ENCODE measurements at places on chromosomes 1 and 21.
A peak's percentile ranks its signal among the peaks of the same experiment; 100 is the strongest.

DNA sequence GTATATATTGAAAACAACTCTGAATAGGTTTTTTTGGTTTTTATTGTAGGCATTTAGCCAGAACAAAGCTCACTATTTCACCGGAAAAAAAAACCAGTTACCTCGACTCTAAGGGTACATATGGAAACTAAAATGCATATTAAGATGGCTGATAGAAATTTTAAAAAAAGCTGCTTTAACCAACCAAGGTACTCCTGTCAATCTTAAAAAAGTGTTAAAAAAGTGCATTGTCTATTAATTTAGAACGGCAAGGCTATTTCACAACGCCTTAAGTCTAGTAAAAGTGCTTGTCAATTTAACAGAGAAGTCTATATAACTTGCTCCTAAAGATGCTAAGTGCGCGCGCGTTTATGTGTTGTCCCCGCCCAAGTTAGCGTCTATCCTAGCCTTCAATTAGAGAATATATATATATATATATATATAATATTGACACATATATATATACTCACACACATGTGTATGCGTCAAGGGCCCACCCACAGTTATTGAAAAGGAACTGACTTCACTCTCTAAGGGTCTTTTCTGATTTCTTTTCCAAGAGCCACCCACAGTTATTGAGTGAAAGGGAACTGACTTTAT, 934 bp downstream of the ASPM start:
- DNase-seq: peak; percentile 16
- H3K4me3 ChIP-seq: peak overlapping the region; percentile 56
- peaks cover 7% of the 10 kb centered on the region for H3K4me1 ChIP-seq
- no peaks in the 10 kb centered on the region for H3K36me3 ChIP-seq
- H3K27me3 ChIP-seq: no peaks in the 10 kb centered on the region
- H3K27ac ChIP-seq: no peak overlapping the region

DNA sequence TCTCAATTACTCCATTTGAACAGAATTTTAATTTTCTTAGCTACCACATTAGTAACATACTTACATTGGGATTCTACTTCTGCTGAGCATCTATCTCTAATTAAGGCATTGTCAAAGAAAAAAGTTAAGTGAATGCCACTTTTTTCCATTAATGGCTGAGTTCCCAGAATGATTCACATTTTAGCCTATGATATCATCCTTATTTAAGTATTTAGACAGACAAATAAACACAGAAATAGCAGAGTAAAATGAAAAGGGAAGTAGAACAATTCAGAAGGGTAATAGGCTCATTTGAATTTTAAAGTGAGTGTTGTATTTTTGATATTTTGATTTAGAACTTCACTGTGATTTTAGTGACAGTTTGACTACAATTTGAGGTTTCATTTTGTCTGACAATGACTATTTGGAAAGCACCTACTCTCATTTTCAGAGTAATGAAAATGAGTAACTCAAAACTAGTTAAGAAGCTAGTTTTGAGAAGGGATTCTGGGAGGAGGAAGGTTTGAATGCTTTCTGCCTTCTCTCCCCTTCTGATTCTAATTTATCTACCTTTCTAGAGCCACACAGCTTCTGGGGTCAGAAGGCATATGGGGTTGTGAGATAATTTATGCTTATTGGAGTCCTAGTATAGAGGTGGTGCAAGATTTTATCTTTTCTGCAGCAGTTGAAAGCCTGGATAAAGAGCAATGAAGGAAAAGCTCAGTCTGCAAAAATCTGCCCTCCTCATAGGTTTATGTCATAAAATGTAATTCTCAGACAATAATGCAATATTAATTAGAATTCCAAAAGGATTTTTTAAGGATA, 15.5 kb downstream of the LYPLAL1 start:
- H3K4me3 ChIP-seq: no peak overlapping the region
- H3K27me3 ChIP-seq: no peaks in the 10 kb centered on the region
- H3K4me1 ChIP-seq: no peaks in the 10 kb centered on the region
- no peak for DNase-seq
- H3K27ac ChIP-seq: no peak overlapping the region

- no peak overlapping the region for H3K4me3 ChIP-seq
- no peak overlapping the region for H3K27ac ChIP-seq
- no peaks in the 10 kb centered on the region for H3K4me1 ChIP-seq
- DNase-seq: no peak
- no peaks in the 10 kb centered on the region for H3K36me3 ChIP-seq
Measured at GRCh38 chr1:183061194-183061593, 38.0 kb downstream of the LAMC1 start.

- no peak overlapping the region for H3K27ac ChIP-seq
- no peak overlapping the region for H3K4me3 ChIP-seq
- no peaks in the 10 kb centered on the region for H3K27me3 ChIP-seq
Measured at GRCh38 chr1:218514689-218515088, 169.6 kb downstream of the TGFB2 start.

DNA sequence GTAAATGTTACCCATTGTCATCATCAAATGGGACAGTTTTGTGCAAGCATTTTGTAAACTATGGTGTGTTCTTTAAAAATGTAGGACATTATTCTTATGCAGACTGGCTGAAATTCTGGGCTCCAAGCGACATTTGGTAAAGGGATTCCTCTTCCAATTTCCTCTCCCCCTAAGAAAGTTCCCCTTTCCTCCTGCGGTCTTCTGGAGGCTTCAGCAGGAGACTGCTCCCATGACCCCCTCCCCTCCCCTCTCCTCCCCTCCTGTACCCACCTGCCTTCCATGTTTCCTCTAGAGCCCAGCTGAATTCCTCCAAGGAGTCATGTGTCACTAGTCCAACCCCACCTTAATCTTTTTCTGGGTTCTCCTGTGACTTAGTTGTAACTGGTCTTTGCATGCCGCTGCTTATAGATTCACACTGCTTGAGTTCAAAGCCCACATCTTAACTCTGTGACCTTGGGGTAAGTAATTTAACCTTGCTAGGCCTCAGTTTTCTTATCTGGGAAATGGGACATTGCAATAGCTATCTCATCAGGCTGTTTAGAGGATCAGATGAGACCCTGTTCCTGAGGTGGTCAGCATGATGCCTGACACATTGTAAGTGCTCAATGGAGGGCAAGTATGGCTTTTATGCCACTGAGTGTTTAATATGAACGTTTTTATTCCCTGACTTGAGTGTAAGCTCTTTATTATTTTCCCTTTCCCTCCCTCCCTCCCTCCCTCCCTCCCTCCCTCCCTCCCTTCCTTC, 69.9 kb upstream of the WDR26 start:
- no peak overlapping the region for H3K4me3 ChIP-seq
- peaks cover 15% of the 10 kb centered on the region for H3K4me1 ChIP-seq
- H3K27me3 ChIP-seq: no peaks in the 10 kb centered on the region
- no peak overlapping the region for H3K27ac ChIP-seq

GRCh38 chr1:23456226-23456625, 27.8 kb downstream of the ASAP3 start:
- DNase-seq: no peak
- no peaks in the 10 kb centered on the region for H3K27me3 ChIP-seq
- H3K27ac ChIP-seq: no peak overlapping the region

GRCh38 chr1:102896286-102896685, 212.0 kb downstream of the COL11A1 start:
- H3K36me3 ChIP-seq: no peaks in the 10 kb centered on the region
- H3K27me3 ChIP-seq: no peaks in the 10 kb centered on the region
- DNase-seq: no peak
- no peak overlapping the region for H3K27ac ChIP-seq

DNA sequence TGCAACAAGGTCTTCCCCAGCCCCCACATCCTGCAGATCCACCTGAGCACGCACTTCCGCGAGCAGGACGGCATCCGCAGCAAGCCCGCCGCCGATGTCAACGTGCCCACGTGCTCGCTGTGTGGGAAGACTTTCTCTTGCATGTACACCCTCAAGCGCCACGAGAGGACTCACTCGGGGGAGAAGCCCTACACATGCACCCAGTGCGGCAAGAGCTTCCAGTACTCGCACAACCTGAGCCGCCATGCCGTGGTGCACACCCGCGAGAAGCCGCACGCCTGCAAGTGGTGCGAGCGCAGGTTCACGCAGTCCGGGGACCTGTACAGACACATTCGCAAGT, 3.8 kb downstream of the ZBTB18 start:
- no peaks in the 10 kb centered on the region for H3K27me3 ChIP-seq
- H3K4me3 ChIP-seq: no peak overlapping the region
- peak; percentile 53 for DNase-seq
- H3K27ac ChIP-seq: no peak overlapping the region
- H3K36me3 ChIP-seq: peaks cover 22% of the 10 kb centered on the region

DNA sequence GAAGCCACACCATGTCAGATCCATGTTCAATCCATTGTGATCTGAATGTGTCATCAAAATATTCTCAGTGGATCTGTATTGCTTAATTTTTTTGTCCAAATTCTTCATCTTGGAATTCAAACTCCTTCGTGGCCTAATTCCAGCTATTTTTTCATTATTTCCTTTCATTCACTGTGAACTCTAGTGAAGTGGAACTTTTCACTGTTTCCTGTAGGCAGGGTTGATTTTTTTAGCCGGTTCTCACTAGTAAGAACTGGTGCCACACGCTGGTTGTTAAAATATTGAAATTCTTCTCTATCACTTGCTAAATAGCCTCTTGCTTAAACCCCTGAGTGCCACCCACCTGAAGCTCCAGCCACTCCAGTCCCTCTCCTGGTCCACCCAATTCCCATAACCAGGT, 7.6 kb upstream of the S100A11 start:
- no peak overlapping the region for H3K27ac ChIP-seq
- H3K36me3 ChIP-seq: no peaks in the 10 kb centered on the region
- no peak for DNase-seq
- H3K4me1 ChIP-seq: peaks cover 26% of the 10 kb centered on the region
- H3K4me3 ChIP-seq: no peak overlapping the region

GRCh38 chr1:227032396-227032795, 92.3 kb downstream of the COQ8A start:
- H3K27me3 ChIP-seq: no peaks in the 10 kb centered on the region
- H3K4me1 ChIP-seq: no peaks in the 10 kb centered on the region
- DNase-seq: no peak
- no peak overlapping the region for H3K4me3 ChIP-seq

GRCh38 chr1:29394521-29395225, 158.4 kb downstream of the PTPRU start:
- no peak overlapping the region for H3K4me3 ChIP-seq
- no peaks in the 10 kb centered on the region for H3K27me3 ChIP-seq
- no peaks in the 10 kb centered on the region for H3K4me1 ChIP-seq
- no peak for DNase-seq
- H3K36me3 ChIP-seq: no peaks in the 10 kb centered on the region

GRCh38 chr1:61606448-61607312, 118.3 kb downstream of the TM2D1 start:
- DNase-seq: no peak
- H3K4me3 ChIP-seq: no peak overlapping the region
- no peaks in the 10 kb centered on the region for H3K36me3 ChIP-seq
- no peaks in the 10 kb centered on the region for H3K4me1 ChIP-seq

GRCh38 chr1:61727544-61727943, 2.6 kb upstream of the TM2D1 start:
- H3K27me3 ChIP-seq: no peaks in the 10 kb centered on the region
- no peak overlapping the region for H3K4me3 ChIP-seq
- no peak overlapping the region for H3K27ac ChIP-seq
- H3K36me3 ChIP-seq: no peaks in the 10 kb centered on the region
- peaks cover 7% of the 10 kb centered on the region for H3K4me1 ChIP-seq

DNA sequence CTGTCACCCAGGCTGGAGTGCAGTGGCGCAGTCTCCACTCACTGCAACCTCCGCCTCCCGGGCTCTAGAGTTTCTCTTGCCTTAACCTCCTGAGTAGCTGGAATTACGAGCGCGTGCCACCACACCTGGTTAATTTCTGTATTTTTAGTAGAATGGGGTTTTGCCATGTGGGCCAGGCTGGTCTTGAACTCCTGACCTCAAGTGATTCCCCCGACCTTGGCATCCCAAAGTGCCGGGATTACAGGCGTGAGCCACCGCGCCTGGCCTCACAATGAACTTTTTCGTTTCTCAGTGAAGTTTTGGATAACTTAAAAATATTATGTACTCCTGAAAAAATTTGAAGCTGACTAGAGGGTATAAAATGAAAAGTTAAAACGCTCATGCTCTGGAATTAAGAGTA, 59.5 kb downstream of the TBCE start:
- no peak overlapping the region for H3K4me3 ChIP-seq
- no peak overlapping the region for H3K27ac ChIP-seq
- peaks cover 12% of the 10 kb centered on the region for H3K4me1 ChIP-seq
- no peak for DNase-seq
- no peaks in the 10 kb centered on the region for H3K36me3 ChIP-seq

DNA sequence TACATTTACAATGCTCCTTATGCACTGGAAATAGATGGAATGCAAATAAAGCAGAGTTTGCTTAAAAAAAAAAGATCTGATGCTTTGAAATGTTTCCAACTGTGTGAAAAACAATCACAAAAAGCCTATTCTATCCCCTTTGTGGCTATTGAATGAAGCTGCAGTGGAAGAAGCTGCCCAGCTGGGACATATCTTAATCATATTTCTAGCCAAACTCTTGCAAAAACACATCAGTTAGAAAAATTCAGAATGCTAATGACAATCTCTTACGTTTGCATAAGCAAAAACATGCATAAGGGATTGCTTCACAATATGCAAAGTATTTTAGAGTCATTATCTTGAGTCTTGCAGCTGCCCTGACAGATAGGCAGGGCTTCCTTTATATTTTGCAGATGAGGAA, 526.4 kb upstream of the USP24 start:
- H3K4me3 ChIP-seq: no peak overlapping the region
- DNase-seq: no peak
- no peaks in the 10 kb centered on the region for H3K4me1 ChIP-seq
- H3K27ac ChIP-seq: no peak overlapping the region
- H3K36me3 ChIP-seq: no peaks in the 10 kb centered on the region

- H3K4me1 ChIP-seq: no peaks in the 10 kb centered on the region
- H3K36me3 ChIP-seq: no peaks in the 10 kb centered on the region
- no peaks in the 10 kb centered on the region for H3K27me3 ChIP-seq
- H3K27ac ChIP-seq: no peak overlapping the region
- no peak for DNase-seq
- no peak overlapping the region for H3K4me3 ChIP-seq
Measured at GRCh38 chr1:235586413-235586812, 63.2 kb downstream of the GNG4 start.

- H3K4me3 ChIP-seq: no peak overlapping the region
- peaks cover 9% of the 10 kb centered on the region for H3K4me1 ChIP-seq
- no peak for DNase-seq
- no peak overlapping the region for H3K27ac ChIP-seq
Measured at GRCh38 chr1:202892501-202892900, 3.6 kb upstream of the RABIF start.

DNA sequence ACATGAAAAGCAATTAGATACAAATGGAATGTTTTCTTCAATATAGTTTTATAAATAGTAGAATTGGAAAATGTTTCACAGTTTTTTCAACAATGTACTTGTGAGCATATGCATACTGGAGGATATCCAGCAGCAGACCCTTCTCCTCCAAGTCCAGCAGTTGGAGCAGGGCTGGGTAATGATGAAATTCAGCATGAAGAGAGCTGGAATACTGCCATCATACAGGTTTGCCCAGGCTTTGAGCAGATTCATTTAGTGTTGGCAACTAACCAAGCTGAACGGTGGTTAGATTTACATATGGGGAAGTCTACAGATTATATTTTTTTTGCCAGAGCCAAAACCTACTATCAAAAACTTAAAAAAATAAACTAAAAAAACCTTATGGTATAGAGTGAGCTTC, 38.3 kb downstream of the WDR3 start:
- H3K27me3 ChIP-seq: no peaks in the 10 kb centered on the region
- H3K4me3 ChIP-seq: no peak overlapping the region
- no peak overlapping the region for H3K27ac ChIP-seq
